ENCODE measurements at places on chromosomes 2 and 18.
A peak's percentile ranks its signal among the peaks of the same experiment; 100 is the strongest.

DNA sequence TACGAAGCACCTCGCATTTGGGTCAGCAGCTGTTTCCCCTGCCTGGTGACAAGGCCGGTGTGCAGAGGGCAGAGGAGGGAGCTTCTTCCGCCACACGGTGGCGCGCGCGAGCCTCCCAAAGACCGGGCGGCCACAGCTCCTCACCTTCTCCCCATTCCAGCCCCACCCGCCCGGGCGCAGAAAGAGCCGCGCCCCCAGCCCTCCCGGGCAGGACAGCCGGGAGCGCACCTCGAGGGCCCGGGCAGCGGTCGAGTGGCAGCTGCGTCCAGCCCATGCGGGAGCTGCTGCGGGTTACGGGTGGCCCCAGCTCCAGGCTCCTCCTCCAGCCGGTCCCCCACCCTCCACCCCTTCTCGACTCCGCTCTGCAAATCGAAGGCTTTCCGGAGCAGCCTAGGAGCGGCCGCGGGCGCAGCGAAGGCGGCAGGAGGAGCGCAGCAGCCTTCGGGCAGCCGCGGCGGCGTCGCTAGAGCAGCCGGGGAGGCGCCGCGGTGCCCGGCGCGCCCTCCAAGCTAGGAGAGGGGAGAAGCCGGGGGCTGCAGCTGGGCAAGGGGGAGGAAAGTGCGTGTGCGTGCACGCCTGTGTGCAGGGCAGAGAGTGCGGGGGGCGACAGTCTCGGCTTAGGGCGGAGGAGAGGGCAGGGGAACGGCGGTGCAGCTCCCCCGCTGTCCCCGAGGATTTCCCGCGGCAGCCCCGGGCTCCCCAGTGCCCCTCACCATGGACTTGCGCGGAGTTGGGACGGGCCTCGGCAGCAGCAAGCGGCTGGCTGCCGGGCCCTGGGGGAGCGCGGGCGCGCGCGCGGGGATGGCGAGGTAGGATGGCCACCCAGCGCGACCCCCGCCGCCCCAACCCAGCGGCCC is at the start of gene CCDC85A:
Gene CCDC85A (plus strand): TSS at position 348 of the 857 bp plus-strand sequence. CDS start 635 bp downstream, outside the sequence.
- peak; percentile 76 for DNase-seq

- DNase-seq, result no peak
Measured at GRCh38 chr2:197477797-197478196, 21.8 kb downstream of the HSPD1 start.

DNA sequence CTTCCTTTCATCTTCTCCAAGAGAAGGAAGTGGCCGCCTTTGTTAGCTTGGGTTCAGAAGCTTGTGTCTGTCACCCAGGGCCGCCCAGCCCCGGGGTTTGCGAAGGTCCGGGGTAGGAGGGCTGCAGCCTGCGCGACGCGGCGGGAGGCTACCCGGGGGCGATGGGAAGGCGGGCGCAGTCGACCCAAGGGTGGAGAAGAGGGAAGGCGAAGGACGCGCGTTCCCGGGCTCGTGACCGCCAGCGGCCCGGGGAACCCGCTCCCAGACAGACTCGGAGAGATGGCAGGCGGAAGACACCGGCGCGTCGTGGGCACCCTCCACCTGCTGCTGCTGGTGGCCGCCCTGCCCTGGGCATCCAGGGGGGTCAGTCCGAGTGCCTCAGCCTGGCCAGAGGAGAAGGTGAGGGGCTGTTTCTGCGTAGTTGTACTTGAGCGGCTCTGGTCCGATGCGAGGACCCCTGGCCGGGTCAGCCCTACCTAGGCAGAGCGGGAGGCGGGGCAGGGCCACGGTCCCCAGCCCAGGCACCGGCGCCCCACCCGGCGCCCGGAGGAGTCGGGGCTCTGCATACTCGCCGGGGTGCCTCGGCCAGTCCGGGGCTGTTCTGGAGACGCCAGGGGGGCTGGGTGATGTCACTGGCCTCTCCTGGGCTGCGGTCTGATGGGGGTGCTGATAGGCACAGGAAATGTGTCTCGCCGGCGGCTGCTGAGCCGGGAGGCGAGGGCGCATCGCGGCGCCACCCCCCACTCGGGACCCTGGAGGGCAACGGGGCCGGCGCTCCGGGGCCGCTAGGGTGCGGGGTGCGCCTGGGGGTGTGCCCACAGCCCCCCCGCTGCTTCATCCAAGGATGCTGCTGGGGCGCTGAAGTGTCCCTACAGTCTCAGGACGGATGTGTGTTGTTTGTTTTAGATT is at the start of gene QPCT:
Gene QPCT (plus strand): TSS at position 178 of the 909 bp plus-strand sequence. CDS start 102 bp downstream, at position 280.
- DNase-seq, result peak; percentile 60

DNA sequence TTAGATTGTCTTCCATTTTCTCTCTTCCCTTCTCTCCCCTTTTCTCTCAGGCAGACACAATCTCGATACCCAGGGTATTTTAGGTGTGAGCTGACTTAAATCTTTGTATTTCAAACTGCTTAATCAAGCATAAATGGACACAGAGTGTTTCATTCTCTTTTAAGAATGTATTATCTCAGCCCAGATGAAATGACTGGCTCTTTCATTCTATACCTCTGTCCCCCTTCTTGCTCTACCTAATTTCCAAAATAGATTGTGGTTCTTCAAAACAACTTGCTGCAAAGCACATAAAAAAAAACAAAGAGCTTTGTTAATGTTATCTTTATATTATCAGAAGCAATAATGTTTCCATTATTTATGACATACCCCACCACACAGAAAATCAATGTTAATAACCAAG is 514.6 kb downstream of the ERBB4 start:
- DNase-seq, result no peak

DNA sequence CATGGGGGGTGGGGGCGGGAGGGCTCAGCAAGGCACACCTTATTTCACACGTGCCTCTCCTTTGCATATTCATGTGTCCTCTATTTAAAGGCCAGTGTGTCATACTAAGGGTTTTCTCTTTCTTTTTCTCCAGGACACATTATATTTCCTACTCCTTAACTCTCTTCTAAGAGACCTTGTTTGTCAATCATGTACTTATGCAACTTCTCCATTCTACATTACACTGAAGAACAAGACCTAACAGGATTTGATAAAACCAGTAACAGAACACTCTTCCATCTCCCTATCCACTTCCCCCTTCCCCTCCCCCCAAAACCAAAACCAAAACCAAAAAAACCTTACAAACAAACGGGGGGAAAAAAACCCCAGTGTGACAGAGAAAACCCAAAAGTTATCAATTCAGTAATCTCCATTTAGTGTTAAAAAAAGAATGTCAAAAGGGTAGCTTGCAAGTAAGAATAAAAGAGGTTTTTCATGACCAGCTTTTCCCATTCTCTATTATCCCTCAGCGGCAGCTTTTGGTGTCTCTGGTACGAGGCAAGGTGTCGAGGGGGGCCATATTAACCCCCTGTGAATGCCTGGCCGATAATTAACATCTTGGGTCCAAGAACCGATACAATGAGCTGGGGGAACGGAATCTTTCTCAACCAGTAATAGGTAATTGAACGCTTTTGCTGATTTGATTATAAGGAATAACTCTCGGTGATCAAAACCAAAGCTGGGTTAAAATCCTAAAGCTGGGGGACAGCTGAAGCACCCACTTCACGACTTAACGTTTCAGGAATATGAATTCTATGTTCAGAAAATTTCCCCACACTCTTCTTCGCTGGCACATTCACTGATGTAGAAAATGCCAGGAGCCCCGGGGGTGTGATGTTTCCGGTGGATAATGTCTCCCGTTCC is 191.0 kb upstream of the TCF4 start:
- DNase-seq, result no peak

- DNase-seq, result no peak
Measured at GRCh38 chr2:118255771-118256372, 167.6 kb downstream of the INSIG2 start.

DNA sequence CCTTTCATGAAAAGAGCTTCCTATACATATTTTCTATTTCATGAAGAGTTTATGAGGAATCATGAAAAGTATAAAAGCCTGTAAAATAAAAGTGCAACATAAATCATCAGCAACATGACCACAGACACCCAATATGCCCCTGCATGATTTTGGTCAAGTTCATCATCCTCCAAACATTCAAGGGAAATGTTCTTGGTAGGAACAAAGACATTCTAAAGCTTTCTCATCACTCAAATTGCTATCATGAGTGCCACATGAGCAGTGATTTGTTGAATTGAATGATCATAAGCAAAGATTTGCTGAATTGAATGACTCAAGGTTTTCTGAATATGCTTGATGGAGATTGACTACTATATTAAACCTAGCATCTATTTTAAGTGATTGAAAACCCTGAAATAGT is 172.2 kb downstream of the MBD2 start:
- no peak for DNase-seq

- DNase-seq, result no peak
Measured at GRCh38 chr2:29425866-29426265, 310.7 kb downstream of the CLIP4 start.

DNA sequence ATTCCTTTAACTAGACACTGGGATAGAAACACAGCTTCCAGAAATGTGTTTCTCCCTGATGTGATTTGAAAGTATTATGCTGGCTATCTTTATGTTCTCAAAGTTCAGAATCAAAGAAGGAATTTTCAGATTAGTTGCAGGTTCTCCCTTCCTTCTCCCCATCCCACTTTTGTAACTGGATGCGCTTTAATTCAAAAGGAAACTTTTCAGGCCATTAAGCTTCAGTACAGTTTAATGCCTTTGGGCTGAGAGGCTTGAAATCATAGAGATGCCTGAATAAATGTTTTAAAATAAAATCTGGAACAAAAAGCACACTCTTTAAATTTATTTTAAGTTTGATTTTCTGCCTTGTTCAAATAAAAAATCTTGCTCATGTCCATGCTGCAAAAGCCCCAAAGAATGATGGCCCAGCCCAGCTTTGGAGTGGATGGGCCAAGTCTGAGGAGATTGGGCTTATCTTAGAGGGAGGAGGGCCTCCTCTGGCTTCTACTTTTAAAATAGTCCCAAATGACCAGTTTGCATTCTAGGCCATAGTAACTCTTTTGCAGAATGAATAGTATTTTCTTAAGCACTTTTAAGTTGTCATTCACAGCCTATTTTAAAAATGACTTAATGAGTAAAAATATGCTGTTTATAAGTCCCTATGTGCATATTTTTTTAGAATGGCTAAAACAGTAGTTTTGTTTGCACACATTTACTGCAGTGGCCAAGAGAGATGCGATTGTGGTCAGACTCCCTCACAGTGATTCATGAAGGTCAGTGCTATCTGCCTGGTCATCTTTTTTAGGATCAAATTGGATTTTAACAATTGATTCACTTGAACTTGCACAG is 129.2 kb downstream of the MTX2 start:
- DNase-seq, result no peak

DNA sequence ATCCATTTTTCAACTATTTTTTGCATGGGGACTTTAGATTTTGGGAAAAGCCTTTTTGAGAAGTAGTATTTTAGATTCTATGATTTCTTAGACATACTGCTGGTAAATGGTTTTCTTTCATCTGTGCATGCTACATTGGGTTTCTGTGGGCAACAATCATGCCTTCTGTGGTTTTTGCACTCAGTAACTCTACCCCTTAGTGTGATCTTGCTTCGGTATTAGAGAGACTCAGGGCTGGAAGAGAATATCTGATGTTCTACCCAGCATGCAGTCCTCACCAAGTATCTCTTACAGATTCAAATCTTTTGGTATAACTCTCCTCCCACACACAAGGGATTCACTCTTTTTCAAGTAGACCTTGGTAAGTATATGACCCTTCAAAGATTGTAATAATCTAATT is 183.0 kb downstream of the PMAIP1 start:
- DNase-seq, result no peak

- no peak for DNase-seq
Measured at GRCh38 chr2:108403494-108403893, 25.7 kb downstream of the SULT1C4 start.

DNA sequence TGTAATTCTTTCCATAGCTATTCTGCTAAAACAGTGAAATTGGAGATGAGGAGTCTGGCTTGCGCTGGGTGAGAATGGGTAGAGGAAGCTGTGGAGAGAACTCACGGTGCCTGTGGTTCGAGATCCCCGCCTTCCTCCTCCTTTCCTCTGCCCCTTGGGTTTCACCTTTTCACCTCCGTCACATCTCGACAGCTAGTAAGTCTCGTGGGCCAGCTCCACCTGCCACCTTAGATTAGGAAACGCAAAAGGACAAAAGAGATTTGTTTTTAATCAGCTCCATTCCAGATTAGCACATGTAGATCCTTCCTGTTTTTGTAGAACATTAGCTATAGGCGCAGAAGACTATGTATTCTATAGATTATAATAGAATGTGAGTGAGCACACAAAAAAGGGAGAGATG is 20.6 kb downstream of the TRIB2 start:
- DNase-seq, result no peak

DNA sequence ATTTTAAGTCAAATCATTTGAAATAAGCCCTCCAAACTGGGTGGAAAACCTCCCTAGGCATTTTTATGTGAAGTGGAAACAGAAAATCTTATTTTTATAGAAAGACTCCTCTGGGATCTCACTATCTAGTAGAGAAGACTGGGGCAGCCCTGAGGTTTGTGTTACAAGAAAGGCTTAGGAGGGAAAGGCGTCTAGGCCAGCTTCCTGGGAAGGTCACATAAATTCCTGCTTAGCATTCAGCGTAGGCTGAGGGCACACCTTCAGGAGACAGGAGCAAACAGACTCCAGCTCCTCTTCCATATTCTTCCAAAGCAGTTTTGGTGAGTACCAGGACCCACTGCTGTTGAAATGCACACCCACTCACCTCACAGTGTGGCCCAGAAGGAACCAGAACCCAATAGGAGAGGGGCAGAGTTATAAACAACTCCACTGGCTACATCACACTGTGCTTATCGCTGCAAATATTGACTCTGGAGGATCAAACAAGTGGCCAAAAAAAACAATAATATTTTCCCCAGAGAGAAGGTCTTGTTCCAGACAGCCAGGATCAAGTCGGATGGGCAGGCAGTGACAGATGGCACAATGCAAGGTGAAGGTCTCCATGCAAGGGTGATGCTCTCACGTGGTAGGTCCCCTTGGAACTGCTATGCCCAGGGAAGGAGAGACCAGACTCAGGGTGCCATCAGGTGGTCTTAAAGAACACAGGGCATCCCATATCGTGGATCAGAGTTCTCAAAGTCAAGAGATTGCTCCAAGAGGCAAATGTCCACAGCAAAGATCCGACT is 17.7 kb upstream of the IGFBP2 start:
- no peak for DNase-seq

DNA sequence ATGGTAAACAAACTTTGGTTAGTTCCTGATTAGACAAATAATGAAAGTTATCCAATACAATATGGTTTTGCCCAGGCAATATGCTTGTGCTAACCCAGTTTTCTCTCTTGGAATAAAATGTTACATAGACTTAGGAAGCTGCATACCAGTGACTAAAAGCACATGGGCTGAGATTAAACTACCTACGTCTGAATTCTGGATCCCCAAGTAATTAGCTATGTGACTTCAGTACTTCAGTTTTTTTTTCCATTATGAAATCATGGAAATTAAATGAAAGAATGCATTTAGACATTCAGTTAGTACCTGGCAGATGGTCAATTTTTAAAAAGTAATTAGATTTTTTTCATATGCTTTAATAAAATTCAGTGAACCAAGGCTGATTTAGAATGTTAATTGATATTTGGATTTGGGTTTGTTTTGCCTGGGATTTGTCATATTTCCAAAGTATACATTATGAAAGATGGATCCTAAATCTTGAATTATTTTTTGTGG is 213.9 kb downstream of the PTH2R start:
- DNase-seq, result no peak

GRCh38 chr2:28422908-28423741 is 30.5 kb downstream of the FOSL2 start:
- no peak for DNase-seq

- DNase-seq, result no peak
Measured at GRCh38 chr2:18349421-18349820, 211.0 kb downstream of the RDH14 start.

- no peak for DNase-seq
Measured at GRCh38 chr2:83015900-83016299, 1443.2 kb downstream of the SUCLG1 start.

GRCh38 chr2:12733846-12734245 is 17.1 kb downstream of the TRIB2 start:
- no peak for DNase-seq

All from activated naive CD4-positive, alpha-beta T cell treated with anti-CD3 and anti-CD28 coated beads for 36 hours (primary cell).